Neural crest cell (in vitro differentiated cells): ENCODE measurements at places on chromosomes 1 and 21.
A peak's percentile ranks its signal among the peaks of the same experiment; 100 is the strongest.

DNA sequence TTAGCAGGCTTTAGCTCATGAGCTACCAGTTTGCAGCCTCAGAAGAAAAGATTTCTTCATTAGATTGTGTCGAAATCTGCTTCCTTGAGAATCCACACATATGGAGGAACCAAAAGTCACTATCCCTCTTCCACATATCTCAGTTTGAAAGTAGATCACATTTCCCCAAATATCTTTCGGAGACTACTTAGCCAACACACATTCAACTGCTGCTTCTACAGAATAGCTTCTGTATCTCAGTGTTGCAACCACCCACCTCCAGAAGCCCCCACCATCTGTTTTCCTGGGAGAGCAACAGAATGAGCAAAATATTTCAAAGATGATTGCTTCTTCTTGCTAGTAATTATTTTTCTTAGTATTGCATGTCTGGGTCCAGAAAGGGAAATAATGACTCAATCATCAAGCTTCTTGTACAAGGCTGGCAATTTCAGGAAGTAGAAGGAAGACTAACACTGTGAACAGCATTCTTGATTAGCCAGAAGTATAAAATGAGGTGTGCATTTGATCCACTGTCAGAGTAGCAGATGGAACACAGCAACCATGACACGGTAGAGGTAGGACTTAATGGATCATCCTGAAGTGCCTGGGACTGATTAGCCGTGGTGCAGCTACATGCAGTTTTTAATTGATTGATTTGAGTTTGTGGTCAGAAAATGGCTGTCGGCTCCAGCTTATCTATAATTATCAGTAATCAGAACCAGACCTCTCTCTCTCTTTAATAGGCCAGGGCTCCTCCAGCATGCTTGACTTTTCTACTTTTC lies 24.9 kb downstream of the ZC3H11B start:
- no peak for DNase-seq
- no peaks in the 10 kb centered on the region for H3K27me3 ChIP-seq
- H3K4me3 ChIP-seq, result no peak overlapping the region

DNA sequence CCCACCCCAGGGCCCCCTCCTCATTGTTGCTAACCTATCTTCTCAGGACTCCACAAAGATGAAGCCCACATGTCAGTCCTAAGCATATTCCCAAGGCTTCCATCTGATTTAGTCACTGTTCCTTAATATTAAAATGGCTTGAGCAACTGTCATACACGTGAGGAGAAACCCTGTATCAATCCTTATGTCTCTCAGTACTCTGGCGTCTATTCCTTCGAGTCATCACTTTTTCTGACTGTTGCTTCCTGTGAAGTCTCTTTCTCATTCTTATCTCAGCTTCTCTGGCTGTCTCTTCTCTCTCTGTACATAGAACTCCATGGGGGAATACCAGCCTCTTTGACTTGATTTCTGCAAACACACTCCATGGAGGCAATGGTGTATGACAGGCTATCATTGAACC lies 98.4 kb downstream of the C4BPA start:
- H3K4me3 ChIP-seq, result no peak overlapping the region
- peaks cover 7% of the 10 kb centered on the region for H3K4me1 ChIP-seq

- no peaks in the 10 kb centered on the region for H3K4me1 ChIP-seq
- no peak overlapping the region for H3K27ac ChIP-seq
- H3K4me3 ChIP-seq, result no peak overlapping the region
- no peak for DNase-seq
- H3K27me3 ChIP-seq, result no peaks in the 10 kb centered on the region
- H3K36me3 ChIP-seq, result peaks cover 2% of the 10 kb centered on the region
Observed at GRCh38 chr1:198143797-198144196, 13.0 kb upstream of the NEK7 start.

GRCh38 chr1:15384301-15384901 lies 25.3 kb upstream of the EFHD2 start:
- H3K27ac ChIP-seq, result peak overlapping the region; percentile 90
- peaks cover 66% of the 10 kb centered on the region for H3K4me1 ChIP-seq
- H3K36me3 ChIP-seq, result no peaks in the 10 kb centered on the region
- DNase-seq, result peak; percentile 47

DNA sequence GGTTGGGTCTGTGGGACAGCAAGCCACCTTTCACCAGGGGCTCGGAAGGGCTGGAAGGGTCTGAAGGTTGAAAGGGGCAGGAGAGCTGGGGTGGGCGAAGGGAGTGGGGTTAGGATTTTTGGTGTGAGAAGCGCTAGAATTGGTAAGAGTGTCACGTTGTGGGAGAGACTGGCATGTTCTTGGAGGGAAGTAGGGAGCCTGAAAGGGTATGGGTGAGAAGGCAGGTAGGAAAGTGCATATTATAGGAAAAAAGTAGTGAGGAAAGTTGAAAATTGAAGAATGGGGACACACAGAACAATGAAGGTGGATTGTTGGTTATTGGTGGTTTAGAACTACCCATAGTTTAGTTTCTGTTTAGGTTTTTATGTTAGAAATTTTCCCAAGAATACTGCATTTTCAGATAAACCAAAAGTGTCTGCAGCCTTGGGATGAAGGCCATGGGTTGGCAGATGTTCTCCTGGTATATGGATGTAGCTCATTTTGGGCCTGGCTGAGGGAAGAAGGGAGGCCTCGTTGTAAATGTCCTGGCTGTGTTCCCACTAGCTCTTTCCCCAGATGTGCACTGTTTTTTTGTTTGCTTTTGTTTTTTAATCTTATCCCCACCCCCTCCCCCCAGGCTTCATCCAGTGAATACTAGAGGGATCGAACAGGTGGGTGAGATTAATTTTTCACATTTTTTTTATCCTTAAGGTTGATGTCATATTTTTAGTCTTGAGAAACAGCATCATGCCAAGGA lies 1.2 kb downstream of the LRRC42 start:
- H3K4me1 ChIP-seq, result peaks cover 60% of the 10 kb centered on the region
- no peaks in the 10 kb centered on the region for H3K27me3 ChIP-seq
- peaks cover 2% of the 10 kb centered on the region for H3K36me3 ChIP-seq
- no peak for DNase-seq
- no peak overlapping the region for H3K27ac ChIP-seq
- H3K4me3 ChIP-seq, result peak overlapping the region; percentile 90

- no peak overlapping the region for H3K27ac ChIP-seq
- H3K4me1 ChIP-seq, result peaks cover 19% of the 10 kb centered on the region
- no peaks in the 10 kb centered on the region for H3K36me3 ChIP-seq
- peak overlapping the region; percentile 81 for H3K4me3 ChIP-seq
- peak; percentile 16 for DNase-seq
- H3K27me3 ChIP-seq, result peaks cover 88% of the 10 kb centered on the region
Observed at GRCh38 chr21:34890724-34891612, 158.1 kb downstream of the RUNX1 start.

DNA sequence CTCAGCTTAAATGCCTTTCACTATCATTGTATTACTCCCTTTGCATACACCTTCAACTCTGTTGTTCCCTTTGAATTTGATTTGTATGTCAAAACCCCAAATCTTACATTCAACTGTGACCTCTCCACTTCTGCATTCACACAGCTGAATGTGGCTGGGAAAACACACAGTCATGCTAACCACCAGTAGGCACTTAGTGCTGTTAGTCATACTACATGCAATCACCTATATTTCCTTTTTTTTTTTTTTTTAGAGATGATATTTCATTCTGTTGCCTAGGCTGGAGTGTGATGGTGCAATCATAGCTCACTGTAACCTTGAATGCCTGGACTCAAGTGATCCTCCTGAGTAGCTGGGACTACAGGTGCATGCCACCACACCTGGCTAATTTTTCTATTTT lies 16.2 kb downstream of the BTBD8 start:
- H3K27ac ChIP-seq, result no peak overlapping the region
- DNase-seq, result no peak
- no peaks in the 10 kb centered on the region for H3K27me3 ChIP-seq
- H3K36me3 ChIP-seq, result no peaks in the 10 kb centered on the region

- H3K27me3 ChIP-seq, result no peaks in the 10 kb centered on the region
- H3K36me3 ChIP-seq, result peaks cover 2% of the 10 kb centered on the region
- H3K4me1 ChIP-seq, result peaks cover 21% of the 10 kb centered on the region
- no peak overlapping the region for H3K27ac ChIP-seq
- no peak overlapping the region for H3K4me3 ChIP-seq
- no peak for DNase-seq
Observed at GRCh38 chr1:41232305-41232704, 9.8 kb downstream of the SCMH1 start.

- no peak for DNase-seq
- no peaks in the 10 kb centered on the region for H3K36me3 ChIP-seq
- no peak overlapping the region for H3K4me3 ChIP-seq
- no peak overlapping the region for H3K27ac ChIP-seq
- peaks cover 17% of the 10 kb centered on the region for H3K4me1 ChIP-seq
- H3K27me3 ChIP-seq, result no peaks in the 10 kb centered on the region
Observed at GRCh38 chr1:37480125-37480466, 5.7 kb downstream of the ZC3H12A start.

- no peaks in the 10 kb centered on the region for H3K4me1 ChIP-seq
- H3K27me3 ChIP-seq, result no peaks in the 10 kb centered on the region
- H3K4me3 ChIP-seq, result no peak overlapping the region
- DNase-seq, result no peak
- H3K27ac ChIP-seq, result no peak overlapping the region
Observed at GRCh38 chr1:219993554-219994433, 52.5 kb downstream of the EPRS1 start.

DNA sequence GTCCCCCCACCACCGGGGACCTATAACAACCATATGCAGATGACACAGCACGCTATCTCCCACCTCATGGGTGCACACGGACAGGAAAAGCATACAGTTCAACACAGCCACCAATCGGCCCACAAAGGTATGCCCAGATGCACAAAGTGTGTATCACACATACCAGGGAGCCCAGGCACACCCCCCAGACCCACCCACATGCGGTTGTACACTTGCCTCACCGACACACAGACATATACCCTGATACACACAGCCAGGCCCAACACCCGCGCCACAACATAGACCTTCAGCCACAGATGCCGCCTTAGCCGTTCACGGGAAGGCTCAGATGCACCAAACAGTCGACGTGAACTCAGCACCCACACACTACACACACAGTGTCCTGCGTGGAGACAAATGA lies 5.5 kb downstream of the CROCC start:
- peaks cover 3% of the 10 kb centered on the region for H3K36me3 ChIP-seq
- DNase-seq, result no peak
- H3K4me3 ChIP-seq, result peak overlapping the region; percentile 53
- H3K4me1 ChIP-seq, result peaks cover 51% of the 10 kb centered on the region
- H3K27ac ChIP-seq, result peak overlapping the region; percentile 81
- no peaks in the 10 kb centered on the region for H3K27me3 ChIP-seq

DNA sequence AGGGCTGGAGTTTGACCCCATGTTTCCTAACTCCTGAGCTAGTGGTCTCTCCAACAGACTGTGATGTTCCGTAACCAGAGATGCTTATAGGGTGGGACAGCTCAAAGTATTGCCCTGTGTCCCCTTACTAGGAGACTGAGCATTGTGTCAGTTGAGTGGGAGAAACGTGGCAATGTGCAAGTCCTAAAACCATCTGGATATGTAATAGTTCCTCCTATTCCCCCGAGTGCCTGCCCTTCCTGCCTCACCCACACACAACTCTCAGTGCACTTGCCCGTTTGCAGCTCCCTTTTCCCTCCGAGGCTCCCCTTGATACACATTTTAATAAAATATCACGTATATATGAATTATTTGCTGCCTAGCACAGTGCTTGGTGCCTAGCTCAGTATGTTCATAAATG lies 3.4 kb downstream of the PIGV start:
- no peak overlapping the region for H3K27ac ChIP-seq
- peak overlapping the region; percentile 71 for H3K4me3 ChIP-seq
- no peaks in the 10 kb centered on the region for H3K36me3 ChIP-seq
- peaks cover 26% of the 10 kb centered on the region for H3K4me1 ChIP-seq
- no peak for DNase-seq

- H3K36me3 ChIP-seq, result no peaks in the 10 kb centered on the region
- H3K4me1 ChIP-seq, result no peaks in the 10 kb centered on the region
- H3K27me3 ChIP-seq, result no peaks in the 10 kb centered on the region
- no peak overlapping the region for H3K4me3 ChIP-seq
- DNase-seq, result peak; percentile 24
Observed at GRCh38 chr1:28208818-28209441, 23.9 kb downstream of the DNAJC8 start.

GRCh38 chr1:80807981-80808380 lies 992.8 kb upstream of the ADGRL2 start:
- H3K27me3 ChIP-seq, result no peaks in the 10 kb centered on the region
- peaks cover 11% of the 10 kb centered on the region for H3K4me1 ChIP-seq
- no peak for DNase-seq
- H3K36me3 ChIP-seq, result peaks cover 2% of the 10 kb centered on the region
- H3K4me3 ChIP-seq, result no peak overlapping the region
- H3K27ac ChIP-seq, result no peak overlapping the region

GRCh38 chr1:217272385-217272784 lies 358.5 kb downstream of the GPATCH2 start:
- H3K36me3 ChIP-seq, result no peaks in the 10 kb centered on the region
- peaks cover 2% of the 10 kb centered on the region for H3K27me3 ChIP-seq
- H3K27ac ChIP-seq, result no peak overlapping the region
- no peak overlapping the region for H3K4me3 ChIP-seq

- no peak overlapping the region for H3K4me3 ChIP-seq
- peak; percentile 93 for DNase-seq
- peaks cover 30% of the 10 kb centered on the region for H3K4me1 ChIP-seq
- no peaks in the 10 kb centered on the region for H3K36me3 ChIP-seq
- no peak overlapping the region for H3K27ac ChIP-seq
Observed at GRCh38 chr1:9004700-9005394, 21.4 kb downstream of the SLC2A7 start.

GRCh38 chr1:15260418-15261154 lies 13.6 kb downstream of the FHAD1 start:
- peak overlapping the region; percentile 3 for H3K27ac ChIP-seq
- no peaks in the 10 kb centered on the region for H3K36me3 ChIP-seq
- H3K4me3 ChIP-seq, result no peak overlapping the region

GRCh38 chr1:36675106-36675505 lies 192.4 kb upstream of the CSF3R start:
- peaks cover 3% of the 10 kb centered on the region for H3K4me1 ChIP-seq
- H3K27ac ChIP-seq, result no peak overlapping the region
- H3K4me3 ChIP-seq, result no peak overlapping the region
- no peak for DNase-seq

DNA sequence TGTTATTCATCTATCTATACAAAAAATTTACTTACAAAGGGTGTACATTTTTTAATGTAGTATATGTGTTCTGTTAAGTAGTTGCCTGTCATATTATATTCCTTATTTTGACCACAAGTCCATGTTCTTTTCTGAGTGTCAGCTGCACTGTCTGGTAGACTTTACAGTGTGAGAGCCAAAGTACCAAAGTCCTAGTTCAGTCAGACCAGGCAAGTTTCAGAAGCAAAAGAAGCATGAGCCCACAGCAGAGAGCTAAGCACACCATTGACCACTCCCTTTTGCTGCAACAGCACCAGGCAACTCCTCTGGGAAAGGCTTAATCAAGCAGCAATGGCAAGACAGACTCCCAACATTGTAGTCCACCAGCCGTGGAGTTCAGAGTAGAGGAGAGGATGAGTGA lies 631.9 kb upstream of the PKN2 start:
- H3K27me3 ChIP-seq, result no peaks in the 10 kb centered on the region
- H3K27ac ChIP-seq, result no peak overlapping the region
- H3K4me3 ChIP-seq, result no peak overlapping the region
- no peaks in the 10 kb centered on the region for H3K4me1 ChIP-seq
- no peaks in the 10 kb centered on the region for H3K36me3 ChIP-seq
- DNase-seq, result no peak
